ENCODE measurements at places on chromosomes 1 and 21. TPM values are rescaled to one million over a fixed set of nuclear protein-coding genes. Genes with fewer than 3 reads are reported as not detected.

The RPE65 gene
- total RNA-seq: not detected

The OR2M3 gene
- not detected for total RNA-seq

DNA sequence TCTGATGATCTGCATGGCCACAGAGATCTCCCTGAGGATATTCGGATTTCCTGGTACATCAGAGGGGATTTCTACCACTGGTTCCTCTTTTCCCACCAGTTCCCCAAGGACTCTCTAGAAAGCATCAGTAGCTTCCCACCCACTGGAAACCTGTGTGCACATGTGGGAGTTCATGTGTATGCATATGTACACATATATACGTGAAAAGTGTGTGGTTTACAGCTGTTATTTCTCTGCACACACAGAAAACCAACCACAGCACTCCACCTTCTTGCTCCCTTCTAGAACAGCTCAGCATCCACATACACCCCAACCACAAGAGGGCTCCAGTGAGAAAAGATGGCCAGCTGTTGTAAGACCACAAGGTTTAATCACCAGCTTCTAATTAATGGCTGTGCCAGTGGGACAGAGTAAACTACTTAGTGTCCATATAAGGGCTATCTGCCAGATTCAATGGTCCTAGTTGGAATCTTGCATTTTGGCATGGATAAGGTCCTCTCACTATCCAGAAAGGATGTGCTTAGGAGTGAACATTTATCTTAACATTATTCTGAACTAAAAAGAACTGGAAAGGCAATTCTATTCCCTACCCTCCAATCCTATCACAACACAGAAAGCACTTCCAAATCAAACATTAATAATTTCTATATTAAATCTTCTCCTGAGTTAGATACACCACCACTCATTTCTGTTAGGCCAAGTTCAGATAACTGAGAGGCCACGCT lies 24.1 kb downstream of the GPR3 start:
- no peak for DNase-seq

DNA sequence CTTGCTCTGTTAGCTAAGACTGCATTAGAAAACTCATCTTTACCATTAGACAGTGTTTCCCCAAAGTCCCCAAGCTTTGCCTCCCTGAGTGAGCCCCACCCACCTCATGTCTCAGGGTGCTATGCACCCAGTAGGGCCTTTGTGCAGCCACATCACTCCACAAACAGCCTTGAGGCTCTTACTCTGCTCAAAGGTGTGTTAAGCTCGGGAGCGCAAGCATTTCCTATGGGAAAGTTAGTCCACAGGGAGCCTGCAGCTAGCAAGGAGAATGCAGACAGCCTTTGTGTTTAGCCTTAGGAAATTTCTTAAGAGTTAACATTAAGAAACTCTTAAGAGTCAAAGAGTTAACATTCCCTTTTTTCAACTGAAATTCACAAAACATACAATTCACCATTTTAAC lies 278.8 kb downstream of the AJAP1 start:
- no peak for DNase-seq

DNA sequence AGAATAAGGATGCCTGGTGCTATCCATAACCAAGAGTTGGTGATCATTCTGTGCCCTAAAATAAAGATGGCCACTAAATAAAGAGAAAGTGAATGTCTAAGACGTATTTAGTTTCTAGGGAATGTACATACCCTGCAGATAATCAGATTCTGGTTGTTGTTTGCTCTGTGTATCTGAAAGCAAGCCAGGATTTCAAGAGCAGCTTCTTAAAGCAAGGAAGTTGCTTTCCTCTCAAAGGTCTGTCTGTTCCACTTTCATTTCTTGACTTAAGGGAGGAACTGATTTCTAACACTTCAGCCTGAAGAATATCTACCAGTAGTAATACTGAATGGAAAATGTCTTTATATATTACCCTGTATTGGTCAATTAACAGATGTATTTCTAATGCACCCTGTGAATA lies 88.8 kb downstream of the KIF1B start:
- DNase-seq: no peak

GRCh38 chr1:22629886-22630285 lies 6.5 kb upstream of the C1QA start:
- no peak for DNase-seq

DNA sequence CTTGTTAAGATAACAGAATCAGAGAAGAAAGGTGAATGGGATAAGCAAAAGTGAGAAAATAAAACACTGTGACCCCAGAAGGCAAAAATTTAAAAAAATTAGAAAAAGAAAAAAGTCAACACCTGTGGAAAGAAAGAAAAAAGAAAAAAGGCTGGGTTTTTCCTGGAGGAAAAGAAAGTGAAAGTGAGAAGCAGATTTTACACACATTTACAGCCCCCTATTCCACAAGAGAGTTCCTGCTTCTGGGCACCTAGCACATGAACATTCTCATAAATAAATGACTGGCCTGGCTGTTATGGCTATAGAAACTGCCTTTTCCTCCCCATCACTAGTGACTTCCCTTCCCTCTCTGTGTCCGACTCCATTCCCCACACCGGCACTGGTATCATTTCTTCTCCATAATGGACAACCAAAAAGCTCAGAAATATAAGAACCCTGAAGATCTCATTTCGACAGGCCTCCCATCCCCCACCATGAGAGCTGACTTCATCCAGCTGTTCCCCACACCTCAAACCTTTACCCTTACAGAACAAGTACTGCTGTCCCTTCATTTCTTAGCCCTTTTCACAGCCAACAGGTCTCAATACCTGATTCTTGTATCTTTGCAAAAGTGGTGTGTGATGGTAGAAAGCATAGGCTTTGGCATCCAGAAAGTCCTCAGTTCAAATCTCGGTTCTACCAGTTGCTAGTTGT lies 12.6 kb downstream of the MTF1 start:
- DNase-seq: no peak

- DNase-seq: no peak
Measured at GRCh38 chr1:98849969-98850636, 154.6 kb downstream of the PLPPR5 start.

DNA sequence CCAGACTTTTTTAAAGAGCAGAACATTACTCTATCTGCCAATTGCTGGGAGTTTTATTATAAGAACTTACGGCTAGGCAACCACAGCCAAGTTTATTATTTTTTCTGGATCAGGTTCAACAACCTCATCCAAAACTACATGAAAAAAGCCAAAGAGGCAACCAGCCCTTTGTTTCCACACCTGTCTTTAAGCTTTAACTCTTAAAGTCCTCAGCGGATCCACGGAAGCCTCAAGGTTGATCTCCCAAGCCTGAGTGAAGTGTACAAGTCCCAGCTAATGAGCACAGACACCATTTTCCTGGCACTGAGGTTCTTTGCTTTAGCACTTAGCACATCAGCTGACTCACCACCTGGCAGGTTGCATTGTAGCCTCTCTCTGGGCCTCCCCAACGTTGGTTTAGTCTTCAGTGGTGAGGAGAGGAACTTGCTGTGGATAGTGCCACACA lies 143.1 kb downstream of the TGFBR3 start:
- DNase-seq: no peak

DNA sequence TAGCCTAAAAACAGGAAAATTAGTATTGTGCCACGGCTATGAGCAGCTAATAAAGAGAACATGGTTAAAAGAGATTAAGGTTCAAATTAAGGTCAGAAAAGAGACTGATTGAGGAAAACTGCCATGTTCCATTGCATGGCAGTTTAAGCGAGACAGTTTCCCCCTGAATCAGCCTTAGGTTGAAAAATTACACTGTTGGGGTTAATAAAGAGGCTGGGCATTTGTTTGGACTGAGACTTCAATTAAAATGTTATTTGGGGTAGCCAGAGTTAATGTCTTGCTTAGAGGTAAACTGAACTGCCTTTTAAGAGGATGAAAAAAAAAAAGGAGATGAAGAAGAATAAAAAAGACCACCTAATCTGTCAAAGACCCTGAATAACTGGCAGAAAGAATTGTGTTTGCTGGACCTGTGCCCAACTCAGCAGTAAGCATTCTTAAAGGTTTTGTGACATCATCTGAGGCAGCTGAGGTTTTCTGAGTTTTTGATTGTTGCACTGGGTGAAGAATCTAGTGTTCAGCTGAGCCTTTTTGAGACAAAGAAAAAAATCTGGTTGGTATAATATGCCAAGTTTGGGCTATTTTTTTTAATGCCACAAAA lies 17.7 kb upstream of the PROX1 start:
- DNase-seq: no peak

- no peak for DNase-seq
Measured at GRCh38 chr21:27596196-27596595, 629.3 kb upstream of the ADAMTS5 start.

GRCh38 chr1:209627027-209627731 lies 25.0 kb downstream of the LAMB3 start:
- no peak for DNase-seq

- DNase-seq: no peak
Measured at GRCh38 chr1:31072304-31072746, 6.8 kb upstream of the PUM1 start.

- no peak for DNase-seq
Measured at GRCh38 chr1:172719066-172719627, 60.2 kb downstream of the FASLG start.
